ENCODE measurements at places on chromosomes 12 and 14.
A peak's percentile ranks its signal among the peaks of the same experiment; 100 is the strongest.

- DNase-seq: no peak
These were observed 575.5 kb downstream of the ALG10 start for GRCh38 chr12:34597548-34598351.

DNA sequence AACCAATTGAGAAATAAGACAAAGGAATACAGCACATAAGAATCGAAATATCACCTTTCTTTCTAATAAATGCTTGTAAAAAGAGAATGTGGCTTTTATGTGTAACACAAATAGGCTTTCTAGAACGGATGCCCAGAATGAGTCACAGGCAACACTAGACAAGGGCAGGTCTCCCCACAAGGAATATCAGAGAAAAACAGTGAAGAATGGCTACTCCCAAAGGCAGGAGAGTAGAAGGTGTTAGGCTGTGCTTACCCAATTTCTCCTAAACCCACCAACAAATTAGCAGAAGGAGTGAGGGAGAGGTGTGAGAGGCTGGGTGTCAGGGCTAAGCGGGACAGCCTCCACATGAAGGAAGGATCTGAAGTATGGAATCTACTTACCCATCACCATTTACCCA is 55.2 kb downstream of the GALNT4 start:
- DNase-seq: no peak

DNA sequence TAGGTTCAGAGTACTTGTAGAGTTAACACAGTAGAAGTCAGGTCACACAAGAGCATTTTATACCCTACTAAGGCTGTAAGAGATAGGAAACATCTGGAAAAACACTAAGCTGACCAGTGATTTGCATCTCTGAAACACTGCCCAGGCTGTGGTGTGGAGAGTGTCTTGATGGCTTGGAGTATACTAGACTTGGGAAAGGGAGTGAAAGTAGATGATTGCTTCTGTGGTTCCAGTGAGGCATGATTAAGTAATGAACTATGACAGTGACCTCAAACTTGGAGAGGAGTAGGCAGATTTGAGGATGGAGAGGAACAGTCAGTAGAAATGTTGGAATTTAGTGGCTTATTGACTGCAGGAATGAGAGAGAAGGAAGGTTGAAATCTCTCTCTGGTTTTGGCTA is 201.2 kb downstream of the FLRT2 start:
- peak; percentile 35 for DNase-seq

- no peak for DNase-seq
These were observed 71.4 kb downstream of the DENND5B start for GRCh38 chr12:31519511-31519910.

All from left ventricle myocardium inferior (tissue), 1 donor.